A549 (cell line): ENCODE measurements at places on chromosomes 2 and 18. TPM values are rescaled to one million over a fixed set of nuclear protein-coding genes. Genes with fewer than 3 reads are reported as not detected.

- DNase-seq, result no peak
These were observed 130.8 kb upstream of the HDAC4 start for GRCh38 chr2:239531456-239532241.

- no peak for DNase-seq
These were observed 4.7 kb upstream of the OSBPL1A start for GRCh38 chr18:24402209-24402785.

DNA sequence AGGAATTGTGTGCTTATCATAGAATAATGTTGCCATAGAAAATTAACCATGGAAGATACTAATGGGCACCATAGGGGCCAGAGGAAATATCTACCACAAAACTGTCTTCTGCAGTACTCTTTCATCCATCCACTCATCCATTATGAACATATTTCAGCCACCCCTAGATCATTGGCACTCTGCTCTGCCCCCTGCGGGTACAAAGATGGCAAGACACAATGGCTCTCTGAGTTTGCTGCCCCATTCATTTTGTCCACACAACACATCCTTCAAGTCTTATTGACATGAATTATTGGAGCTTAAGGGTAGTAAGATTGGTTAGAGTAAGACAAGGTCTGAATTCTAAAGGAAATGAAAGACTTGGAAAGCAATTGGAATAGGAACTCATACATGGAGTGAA is 1224.7 kb upstream of the CELF4 start:
- DNase-seq, result peak; percentile 6

GRCh38 chr18:79260023-79260422 is 135.7 kb upstream of the NFATC1 start:
- no peak for DNase-seq

DNA sequence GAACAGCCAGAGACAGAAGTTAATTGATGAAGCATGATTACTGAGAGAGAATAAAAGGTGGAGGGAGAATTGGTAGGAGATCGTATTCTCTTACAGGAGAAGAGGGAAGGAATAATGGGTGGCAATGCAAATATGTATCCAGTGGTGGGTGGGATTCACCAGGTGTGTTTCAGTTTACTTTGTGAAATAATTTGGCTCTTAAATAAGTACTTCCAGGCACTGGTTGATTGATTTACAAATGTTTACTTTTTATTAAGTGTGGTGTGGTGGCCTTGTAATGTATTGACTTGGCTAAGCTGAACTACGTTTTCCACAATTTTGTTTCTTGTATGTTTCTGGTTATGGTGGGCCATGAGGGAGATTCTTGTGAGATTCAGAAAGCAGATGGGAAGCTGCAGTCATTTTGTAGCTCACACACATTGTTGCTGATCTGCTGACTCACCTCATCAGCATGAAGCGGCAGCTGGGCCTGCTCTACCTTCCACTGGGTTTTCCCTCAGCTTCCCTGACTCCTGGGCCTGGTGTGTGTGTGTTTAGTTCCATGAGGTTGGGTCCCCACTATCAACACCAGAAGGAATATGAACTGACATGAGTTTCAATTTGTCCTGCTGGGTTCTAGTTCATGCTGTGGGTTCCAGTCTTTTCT is 32.6 kb downstream of the MYL12B start:
- no peak for DNase-seq

- no peak for DNase-seq
These were observed 15.7 kb upstream of the GPR39 start for GRCh38 chr2:132400901-132401240.

DNA sequence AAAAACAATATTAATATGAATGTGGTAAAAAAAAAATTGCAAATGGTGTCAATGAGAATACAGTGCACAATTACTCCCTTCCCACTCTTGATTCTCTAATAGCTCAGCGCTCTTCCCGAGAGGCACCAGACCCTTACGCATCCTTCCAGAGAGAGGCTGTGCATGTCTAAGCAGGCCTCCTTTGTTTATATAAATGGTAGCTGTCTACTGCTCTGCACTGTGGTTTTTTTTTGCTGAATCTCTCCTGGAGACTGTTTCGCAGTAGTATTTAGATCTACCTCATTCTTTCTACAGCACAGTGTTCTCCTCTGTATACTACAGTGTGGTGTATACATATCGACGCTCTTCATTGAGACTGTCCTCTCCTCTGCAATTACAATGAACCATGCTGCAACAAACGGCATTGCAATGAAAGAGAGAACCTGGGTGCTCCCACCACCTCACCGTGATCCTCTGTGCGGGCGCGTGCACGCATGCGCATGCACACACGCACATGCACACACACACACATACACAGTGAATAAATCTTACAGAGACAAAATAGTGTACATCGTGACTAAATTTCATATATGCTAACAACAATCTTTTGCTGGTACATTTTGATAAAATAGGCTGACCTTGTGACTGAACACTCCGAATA is 19.4 kb downstream of the SEPTIN10 start:
- no peak for DNase-seq

GRCh38 chr2:205169012-205169411 is 513.3 kb upstream of the NRP2 start:
- DNase-seq, result no peak

- no peak for DNase-seq
These were observed 83.8 kb downstream of the ATL2 start for GRCh38 chr2:38293152-38293865.

DNA sequence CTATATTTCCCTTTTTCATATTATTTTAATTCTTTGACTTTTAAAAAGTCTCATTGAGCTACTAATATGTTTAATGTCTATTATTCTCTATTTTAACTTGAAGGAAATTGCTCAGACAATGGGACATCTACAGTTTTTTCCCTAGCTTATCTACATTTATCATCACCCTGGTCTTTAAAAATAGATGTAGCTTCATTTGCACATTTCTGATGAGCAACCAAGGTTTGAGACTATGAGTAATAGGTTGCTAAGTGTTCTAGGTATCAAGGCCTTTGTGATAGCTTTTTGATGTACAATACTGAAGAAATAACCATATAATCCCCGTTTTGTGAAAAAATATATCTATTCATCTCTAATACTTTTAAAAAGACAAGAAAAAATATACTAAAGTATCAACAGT is 47.0 kb downstream of the STAT4 start:
- DNase-seq, result no peak

GRCh38 chr2:9445089-9445488 is 21.6 kb downstream of the CPSF3 start:
- DNase-seq, result no peak

DNA sequence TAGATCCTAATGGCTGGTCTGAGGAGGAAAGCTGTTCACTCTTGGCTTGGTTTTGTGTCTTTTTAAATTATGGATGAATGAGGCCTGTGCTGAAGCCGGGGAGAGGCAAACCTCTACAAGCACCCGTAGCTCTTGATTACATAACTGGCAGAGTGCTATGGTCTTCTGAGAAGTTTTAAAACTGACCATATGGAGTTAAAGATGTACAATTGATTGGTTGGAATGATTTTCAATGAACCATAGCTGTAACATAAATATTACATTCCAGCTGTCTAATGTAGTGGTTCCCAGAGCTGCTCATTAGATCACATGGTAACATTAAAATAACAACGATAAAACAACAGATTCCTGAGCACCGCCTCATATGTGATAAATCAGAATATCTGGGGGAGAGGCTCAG is 71.1 kb upstream of the MAP4K3 start:
- no peak for DNase-seq

DNA sequence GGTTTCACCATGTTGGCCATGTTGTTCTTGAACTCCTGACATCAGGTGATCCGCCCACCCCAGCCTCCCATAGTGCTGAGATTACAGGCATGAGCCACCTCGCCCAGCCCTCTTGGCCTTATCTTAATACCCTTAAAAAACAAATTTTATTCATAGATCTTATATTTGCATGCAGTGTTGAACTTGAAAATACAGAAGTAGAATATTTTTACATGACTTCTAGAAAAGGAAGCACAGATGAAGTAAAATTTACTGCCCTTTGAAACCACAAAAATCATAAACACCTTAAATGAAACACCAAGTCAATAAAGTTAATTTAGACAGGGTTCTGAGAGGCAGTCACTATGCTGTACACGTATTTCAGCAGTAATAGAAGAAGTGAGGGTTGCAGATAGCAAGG is 145.7 kb downstream of the CERS6 start:
- no peak for DNase-seq

DNA sequence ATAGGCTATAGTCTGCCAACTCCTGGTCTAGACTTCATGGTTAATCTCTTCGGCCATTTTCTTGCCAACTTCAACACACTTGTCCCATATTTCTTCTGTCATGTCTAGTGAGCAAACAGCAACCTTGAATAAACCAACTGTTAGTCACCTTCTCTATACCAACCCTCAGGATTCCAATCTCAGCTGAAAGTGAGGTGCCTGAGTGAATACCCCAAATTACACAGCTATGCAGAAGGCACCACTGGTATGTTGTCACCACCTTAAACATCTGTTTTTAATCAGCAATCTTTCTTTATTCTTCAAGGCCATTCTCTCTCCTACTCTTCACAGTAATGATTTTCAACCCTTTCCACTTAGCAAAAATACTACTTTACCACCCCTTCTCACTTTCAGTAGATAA is 39.3 kb downstream of the THOC1 start:
- DNase-seq, result no peak

- DNase-seq, result no peak
These were observed 864.3 kb upstream of the SOX11 start for GRCh38 chr2:4827836-4828235.

DNA sequence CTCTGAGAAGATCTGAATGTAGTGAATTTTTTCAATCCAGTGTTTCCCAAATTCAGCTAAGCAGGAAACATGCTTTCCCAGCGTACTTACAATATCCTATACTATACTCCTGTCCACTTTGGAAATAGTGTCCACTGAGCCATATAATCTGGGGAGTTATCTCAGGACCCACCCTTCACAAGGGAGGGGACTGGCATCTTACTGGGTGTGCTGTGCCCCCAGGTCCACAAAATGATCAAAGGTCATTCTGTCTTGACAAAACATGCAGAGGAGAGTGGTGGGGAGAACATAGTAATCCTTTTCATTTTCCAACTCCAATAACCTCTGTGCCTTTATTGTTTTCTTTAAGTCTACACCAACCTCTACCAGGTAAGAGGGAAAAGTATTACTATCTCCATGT is 79.8 kb upstream of the DAPL1 start:
- no peak for DNase-seq

DNA sequence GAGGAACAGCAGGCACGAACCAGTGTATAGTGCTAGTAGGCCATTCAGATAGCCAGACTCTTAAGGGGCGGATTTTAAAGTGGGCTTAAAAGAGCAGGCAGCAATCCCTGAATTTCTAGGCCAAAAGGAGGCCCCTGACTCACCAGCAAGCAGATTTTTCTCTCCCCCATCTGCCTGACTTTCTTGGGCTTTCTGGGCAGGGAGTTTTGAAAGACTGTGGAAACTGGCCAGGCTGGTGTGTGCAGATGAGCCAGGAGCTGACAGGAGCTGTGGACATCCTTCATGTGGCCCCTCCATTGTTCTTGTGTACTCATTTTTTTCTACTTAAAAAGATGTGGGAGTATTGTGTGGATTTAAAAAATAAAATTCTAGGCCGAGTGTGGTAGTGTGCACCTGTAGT is 59.0 kb downstream of the GLI2 start:
- no peak for DNase-seq

- no peak for DNase-seq
These were observed 71.1 kb downstream of the PIK3C3 start for GRCh38 chr18:42025974-42026625.

DNA sequence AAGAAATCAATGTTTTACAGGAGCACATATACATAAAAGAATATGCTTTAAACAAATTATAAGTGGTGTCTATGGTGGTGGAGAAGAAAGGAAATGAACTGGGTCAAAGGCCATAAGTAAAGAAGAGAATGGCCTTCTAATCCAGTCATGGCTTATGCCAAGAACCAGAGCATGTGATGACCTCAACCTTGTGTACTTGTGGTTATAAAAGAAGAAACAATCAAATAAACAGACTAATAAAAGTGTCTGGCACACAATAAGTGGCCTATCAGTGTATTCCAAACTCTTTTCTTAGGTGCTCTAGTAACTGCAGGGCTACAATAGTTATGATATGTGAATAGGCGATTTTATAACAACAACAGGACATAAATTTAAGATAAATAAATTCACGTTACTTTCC is 2.6 kb downstream of the SERPINB11 start:
- no peak for DNase-seq

- no peak for DNase-seq
These were observed 146.6 kb downstream of the VAPA start for GRCh38 chr18:10060469-10060782.

GRCh38 chr18:7894592-7894991 is 327.5 kb downstream of the PTPRM start:
- no peak for DNase-seq

GRCh38 chr2:189982780-189983394 is 79.6 kb downstream of the MSTN start:
- DNase-seq, result peak; percentile 8

GRCh38 chr18:77052983-77053309 is 79.6 kb downstream of the MBP start:
- no peak for DNase-seq

DNA sequence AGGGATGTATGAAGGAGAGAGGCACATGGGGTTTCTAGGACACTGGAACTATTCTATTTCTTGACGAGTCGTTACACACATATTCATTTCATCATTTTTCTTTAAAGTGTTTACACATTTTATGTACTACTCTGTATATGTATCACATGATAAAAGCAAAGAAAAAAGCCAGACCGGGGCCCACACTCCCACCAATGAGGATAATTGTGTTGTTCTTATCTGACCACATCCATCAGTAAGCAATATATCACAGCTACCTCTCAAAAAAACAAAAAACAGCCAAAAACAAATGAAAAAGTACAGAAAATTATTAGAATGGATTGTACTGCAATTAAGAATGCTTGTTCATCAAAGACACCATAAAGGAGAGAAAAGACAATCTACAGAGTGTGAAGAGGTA is 14.2 kb upstream of the CNRIP1 start:
- no peak for DNase-seq

DNA sequence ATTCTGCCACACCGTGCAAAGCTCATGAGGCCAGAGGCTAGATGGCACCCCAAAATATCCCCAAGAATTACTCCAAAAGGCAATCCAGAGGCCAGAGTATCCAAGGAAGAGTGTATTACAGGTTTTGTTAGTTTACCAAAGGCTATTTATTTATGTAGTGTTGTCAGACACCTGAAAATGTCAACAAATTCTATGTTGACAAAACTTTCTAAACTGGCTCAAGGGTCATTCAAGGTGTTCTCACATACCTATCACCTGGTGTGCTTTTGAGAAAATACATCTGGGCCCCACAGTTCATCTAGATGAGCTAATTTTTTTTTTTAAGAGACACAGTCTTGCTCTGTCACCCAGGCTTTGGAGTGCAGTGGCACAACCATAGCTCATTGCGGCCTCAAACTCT is 12.4 kb upstream of the DTNB start:
- DNase-seq, result no peak

GRCh38 chr2:193695367-193695766 is 1500.6 kb upstream of the TMEFF2 start:
- DNase-seq, result no peak

Gene IL37
- polyA plus RNA-seq, result not detected in 3 replicates

Gene ZNF892
- 0.72 to 0.84 TPM (median 0.79 TPM) in 3 replicates for polyA plus RNA-seq

Gene NHEJ1
- polyA plus RNA-seq, result 18.5 to 19.1 TPM (median 18.8 TPM) in 3 replicates

Gene KYNU
- 242 to 304 TPM (median 302 TPM) in 3 replicates for polyA plus RNA-seq

Gene NRP2
- 125 to 187 TPM (median 159 TPM) in 3 replicates for polyA plus RNA-seq

Gene GNLY
- not detected in 3 replicates for polyA plus RNA-seq

Gene SLC5A7
- not detected in 3 replicates for polyA plus RNA-seq

Gene PAIP2B
- 0.54 to 0.70 TPM (median 0.61 TPM) in 3 replicates for polyA plus RNA-seq

Gene LIPT1
- polyA plus RNA-seq, result 4.1 to 4.8 TPM (median 4.2 TPM) in 3 replicates

Gene LHCGR
- polyA plus RNA-seq, result not detected in 3 replicates

Gene TDRD15
- not detected in 3 replicates for polyA plus RNA-seq
